ENCODE measurements at places on chromosomes 1 and 21.

GRCh38 chr1:217522277-217522676 lies 108.6 kb downstream of the GPATCH2 start:
- DNase-seq, result no peak

DNA sequence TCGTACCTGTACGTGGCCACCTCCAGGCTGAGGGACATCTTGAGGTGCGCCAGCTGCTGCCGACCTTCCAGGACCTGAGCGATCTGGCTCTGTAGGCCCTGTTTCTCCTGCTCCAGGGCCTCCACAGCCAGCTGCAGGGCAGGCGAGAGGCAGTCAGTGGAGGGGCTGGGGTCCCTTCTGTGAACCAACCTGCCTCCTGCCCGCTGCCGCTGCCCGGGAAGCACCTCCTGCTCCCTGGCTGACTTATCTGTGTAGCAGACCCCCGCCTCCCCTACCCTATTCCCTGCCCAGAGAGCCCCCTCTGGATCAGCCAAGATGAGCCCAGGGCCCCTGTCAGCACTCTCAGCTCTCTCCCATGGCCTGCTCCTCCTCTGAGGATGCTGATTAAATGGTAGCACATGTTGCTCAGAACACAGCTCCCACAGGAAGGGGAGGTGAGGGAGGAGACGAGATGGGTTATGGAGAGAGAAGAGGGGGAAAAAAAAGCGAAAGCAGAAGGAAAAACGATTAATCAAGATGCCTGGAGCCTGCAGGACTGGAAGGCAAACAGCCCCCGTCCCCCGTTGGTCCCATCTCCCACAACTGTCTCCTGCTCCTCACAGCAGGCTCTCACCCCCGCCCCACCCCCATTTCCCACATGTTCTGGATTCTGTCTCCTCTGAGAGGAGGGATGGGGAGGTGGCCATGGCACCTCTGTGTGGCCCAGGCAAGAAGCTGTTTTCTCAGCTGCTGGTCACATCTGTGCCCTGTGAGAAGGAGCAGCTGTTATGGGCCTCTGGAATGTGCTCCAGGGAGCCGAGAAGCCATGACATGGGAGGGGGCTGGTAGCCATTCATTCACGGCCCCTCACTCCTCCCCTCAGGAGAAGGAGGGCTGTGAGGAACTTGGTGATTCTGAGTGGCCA lies 1.7 kb downstream of the NES start:
- DNase-seq, result no peak

DNA sequence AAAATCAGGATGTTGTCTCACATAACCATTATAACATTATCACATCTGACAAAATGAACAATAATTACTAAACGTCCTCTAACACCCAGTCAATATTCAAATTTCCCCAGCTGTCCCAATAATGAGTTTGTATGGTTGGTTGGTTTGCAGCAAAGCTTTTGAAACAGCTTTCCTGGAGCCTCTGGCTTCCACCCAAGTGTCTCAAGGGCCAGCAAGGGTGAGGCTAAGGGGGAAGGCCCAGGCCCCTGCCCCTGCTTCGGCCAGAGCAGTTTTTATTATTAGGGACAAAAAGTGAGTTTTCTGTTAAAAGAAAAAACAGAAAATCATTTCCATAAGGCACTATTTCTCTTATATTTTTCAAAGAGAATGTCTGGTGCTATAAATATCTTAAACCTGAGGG lies 19.1 kb upstream of the AVPR1B start:
- DNase-seq, result no peak

GRCh38 chr1:100443811-100444571 lies 91.7 kb downstream of the CDC14A start:
- DNase-seq, result no peak

DNA sequence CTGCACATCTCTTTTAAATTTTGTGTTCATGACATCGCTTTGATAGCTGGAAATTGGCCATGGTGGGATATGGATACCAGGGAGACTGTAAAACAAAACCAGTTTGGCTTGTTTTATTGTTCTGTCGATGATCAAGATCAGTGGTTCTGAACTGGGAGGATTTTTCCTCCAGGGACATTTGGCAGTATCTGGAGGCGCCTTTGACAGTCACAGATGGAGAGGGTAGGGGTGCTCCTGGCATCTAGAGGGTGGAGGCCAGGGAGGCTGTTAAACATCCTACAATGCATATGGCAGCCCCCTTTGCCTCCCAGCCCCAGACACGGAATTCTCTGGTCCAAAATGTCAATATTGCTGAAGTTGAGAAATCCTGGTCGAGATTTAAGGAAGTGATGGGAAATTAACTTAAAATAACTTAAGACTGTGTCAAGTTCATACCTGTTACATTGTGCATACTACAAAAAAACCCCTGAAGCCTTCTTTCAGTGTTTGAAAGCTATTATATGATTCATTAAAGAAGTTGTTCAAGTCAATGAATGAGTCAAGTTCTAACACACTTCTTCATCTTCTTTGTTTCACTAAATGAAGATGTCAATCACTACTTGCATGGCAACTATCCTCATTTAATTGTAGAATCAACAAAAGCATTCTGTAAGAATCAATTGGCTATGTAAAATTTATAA lies 150.9 kb downstream of the KCNJ6 start:
- DNase-seq, result no peak

DNA sequence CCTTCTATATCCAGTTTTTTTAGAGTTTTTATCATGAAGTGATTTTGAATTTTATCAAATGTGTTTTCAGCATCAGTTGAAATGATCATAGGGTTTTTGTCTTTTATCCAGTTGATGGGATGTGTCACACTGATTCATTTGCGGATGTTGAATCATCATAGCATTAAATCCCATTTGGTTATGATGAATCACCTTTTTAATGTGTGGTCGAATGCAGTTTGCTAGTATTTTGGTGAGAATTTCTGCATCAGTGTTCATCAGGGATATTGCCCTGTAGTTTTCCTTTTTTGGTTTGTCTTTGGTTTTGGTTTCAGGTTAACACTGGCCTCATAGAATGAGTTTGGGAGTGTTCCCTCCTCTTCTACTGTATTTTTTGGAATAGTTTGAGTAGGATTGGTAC lies 80.3 kb downstream of the DIRAS3 start:
- no peak for DNase-seq

DNA sequence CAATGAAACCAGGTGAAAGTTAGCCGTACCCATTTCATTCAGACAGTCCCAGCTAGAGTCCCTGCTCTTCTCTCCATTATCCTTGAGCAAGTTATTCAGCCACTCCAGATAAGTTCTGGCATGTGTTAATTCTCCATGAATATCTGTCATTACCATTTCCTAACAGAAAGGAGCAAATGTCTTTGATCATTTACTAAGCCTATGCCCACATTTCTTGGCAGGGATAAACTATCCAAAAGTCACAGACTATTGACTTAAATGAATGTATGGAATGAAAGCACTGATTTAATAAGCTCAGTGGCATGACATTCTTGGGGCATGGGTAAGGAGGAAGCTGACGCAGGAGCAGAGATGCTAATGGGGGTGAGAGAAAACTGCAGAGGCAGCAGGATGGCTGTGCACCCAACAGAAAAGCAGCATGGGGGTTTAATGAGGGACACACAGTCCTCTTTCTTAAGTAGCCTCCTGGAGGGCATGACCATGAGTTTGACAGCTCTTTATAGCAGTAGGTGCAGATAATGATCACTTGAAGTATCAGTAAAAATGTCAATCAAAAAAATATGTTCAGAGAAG lies 17.6 kb upstream of the DHCR24 start:
- no peak for DNase-seq
